Endothelial cell (in vitro differentiated cells): ENCODE measurements at places on chromosomes 3 and 15.
A peak's percentile ranks its signal among the peaks of the same experiment; 100 is the strongest.

GRCh38 chr3:106033654-106034053 is 164.8 kb upstream of the CBLB start:
- DNase-seq, result no peak

DNA sequence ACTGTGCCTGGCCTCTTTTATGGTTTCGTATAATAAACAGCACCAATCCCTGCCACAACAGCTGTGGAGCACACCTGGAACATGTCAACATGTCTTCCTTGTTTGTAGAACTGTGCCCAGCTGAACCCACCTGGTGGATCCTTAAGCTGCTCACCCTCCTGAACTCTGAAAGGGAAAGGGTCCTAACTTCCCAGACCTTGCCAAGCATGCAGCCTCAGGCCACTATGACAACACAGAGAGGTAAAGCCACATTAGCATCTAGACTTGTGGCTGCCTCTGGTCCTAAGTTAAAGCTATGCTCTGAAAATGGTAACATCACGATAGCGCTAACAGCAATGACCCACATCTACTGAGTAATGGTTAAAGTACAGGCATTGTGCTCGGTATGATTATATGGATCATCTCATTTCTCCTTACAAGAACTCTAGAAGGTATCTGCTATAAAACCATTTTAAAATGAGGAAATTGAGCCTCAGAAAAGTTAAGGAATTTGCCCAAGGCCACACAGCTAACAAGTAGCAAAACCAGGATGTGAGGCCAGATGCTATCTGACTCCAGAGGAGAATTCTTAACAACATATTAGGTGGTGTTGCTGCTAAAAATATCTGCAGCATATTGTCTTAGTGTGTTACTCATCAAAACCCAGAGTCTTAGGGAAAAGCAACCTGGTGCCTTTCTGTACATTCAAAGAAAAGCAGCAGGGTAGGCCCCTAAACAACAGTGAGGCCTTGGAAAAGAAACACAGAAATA is 23.1 kb upstream of the HERC1 start:
- DNase-seq, result no peak

DNA sequence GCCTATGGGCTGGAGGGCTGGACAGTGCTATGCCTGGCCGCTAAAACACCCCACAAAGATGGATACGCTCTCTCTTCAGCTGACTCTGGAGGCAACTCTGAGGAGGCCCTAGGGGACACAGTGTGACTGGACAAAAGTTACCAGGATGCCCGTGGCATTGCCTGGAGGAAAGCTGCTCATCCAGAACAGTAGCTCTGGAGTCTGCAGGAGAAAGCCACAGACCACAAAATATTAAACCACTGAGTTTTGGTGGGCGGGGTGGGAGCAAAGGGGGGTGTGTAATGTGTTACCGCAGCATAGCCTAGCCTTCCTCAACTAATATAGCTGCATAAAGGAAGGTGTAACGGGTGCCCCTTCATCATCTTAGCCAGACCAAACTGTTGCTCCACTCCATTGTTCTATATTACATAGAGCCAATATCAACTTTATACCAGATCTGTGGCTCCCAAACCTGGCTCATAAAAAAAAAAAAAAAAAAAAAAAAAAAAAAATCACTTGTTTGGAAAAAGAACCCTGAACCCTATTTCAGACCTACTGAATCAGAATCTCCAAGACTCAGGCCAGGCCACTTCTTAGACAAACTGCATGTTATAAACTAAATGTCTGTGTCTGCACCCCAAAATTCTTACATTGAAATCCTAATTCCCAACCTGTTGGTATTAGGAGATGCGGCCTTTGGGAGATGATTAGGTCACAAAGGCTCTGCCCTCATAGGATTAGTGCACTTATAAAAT is 132.6 kb downstream of the TNIK start:
- DNase-seq, result no peak

DNA sequence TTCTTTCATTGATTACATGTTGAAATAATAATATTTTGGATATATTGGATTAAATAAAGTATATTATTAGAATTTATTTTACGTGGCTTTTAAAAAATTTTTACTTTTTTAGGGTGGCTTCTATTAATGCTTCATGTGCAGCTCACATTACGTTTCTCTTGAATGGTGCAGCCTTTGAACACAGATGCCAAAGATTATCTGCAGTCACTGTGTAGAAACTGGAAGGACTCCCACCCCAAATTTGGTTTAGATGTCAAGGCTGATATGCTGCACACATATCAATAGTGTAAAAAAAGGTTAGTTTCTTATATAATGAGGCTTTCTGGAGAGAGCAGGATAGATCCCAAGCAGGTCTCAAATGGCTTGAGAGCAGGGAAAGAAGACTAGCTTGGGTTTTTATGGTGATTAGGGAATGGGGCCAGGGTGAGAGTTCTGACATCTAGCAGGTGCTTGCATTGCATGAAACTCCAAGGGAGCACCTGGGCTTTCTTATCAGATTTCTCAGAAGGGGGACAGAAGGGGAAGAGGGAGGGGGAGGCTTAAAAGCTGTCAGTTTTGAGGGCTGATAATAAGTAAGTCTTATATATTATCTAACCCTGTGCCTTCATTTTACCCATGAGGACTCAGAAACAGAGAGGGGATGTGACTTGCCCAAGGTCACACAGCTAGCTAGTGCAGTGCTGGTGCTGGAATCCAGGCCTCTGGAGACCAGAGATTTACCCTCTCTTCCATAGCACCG is 89.6 kb downstream of the CHST2 start:
- DNase-seq, result no peak

- DNase-seq, result no peak
Measured at GRCh38 chr3:132416161-132416560, 1.1 kb upstream of the DNAJC13 start.

- peak; percentile 65 for DNase-seq
Measured at GRCh38 chr3:19866751-19867347, 67.2 kb downstream of the EFHB start.

GRCh38 chr3:39350714-39351113 is 21.2 kb downstream of the CCR8 start:
- no peak for DNase-seq

- no peak for DNase-seq
Measured at GRCh38 chr3:33008282-33008681, 56.8 kb downstream of the CCR4 start.

DNA sequence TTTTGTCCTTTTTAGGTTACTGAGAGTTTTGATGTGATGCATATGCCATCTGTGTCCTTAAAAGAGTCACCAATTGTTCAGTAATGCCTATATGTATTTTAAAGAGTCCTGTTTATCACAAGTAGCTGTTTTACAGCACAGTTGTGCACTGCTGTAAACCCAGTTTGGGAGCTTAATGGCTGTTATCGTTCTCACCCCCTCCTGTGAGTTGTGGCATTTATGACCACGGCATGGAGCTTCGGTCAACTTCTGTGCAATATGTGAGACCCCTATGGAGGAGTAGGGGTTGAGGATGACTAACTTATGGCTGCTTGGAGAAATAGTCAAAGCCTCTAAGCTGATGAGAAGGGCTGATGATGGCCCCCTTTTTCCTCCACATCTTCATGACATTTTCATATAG is 67.2 kb downstream of the ARHGEF26 start:
- no peak for DNase-seq

DNA sequence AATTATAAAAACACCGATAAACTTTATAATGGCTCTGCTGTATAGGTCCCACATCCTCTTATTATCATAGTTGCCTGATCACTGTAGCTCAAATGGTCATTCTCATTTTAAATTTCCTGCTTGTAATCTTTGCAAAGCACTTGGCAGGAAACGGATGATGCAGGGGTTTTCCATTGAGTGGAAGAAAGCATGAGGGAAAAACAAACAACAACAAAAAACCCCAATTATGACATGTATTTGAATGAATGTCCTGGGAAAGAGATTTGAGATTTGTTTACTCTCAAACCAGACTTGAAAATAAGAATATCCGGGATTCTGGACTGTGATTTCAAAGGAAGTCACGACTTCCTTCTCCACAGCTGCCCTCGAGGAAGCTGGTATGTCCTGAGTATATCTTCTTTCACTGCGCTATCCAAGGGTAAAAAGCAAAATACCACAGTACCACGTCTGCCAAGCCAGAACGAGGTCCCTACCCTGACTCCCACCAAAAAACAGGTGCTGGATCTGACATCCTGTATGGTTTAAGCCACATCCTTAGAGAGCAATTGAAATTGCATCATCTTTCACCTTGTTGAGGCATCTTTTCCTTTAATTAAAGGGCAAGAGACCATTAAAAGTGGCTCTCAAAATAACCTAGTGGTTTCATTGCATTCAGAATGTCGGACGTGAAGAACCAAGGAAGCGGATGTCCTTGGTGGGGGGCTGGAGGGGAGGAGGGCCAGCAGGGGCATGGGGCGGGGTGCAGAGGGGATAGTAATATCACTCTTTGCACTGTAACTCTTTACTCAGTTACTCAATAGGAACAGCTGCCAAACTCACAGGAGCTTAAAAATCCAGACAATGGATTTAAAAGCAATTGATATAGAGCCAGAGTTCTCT is 13.5 kb upstream of the TIPIN start:
- DNase-seq, result peak; percentile 39
